ENCODE measurements at places on chromosomes 3 and 15. TPM values are rescaled to one million over a fixed set of nuclear protein-coding genes. Genes with fewer than 3 reads are reported as not detected.

IL20RB gene
- 1.8 TPM for total RNA-seq

SLC51B gene
- total RNA-seq: 0.33 TPM

TMEM207 gene
- not detected for total RNA-seq

PP2D1 gene
- not detected for total RNA-seq

AVEN gene
- 37.0 TPM for total RNA-seq

ATP13A4 gene
- total RNA-seq: 0.50 TPM

TPM1 gene
- 394 TPM for total RNA-seq

ADPRH gene
- total RNA-seq: 4.5 TPM

ARRDC4 gene
- total RNA-seq: 8.4 TPM

RBPMS2 gene
- under 0.01 TPM for total RNA-seq

SLC12A8 gene
- total RNA-seq: 6.9 TPM

CLSTN2 gene
- total RNA-seq: 1.00 TPM

GALNT15 gene
- 3.4 TPM for total RNA-seq

SCG3 gene
- not detected for total RNA-seq

CHRNA3 gene
- not detected for total RNA-seq

GOLGA6L7 gene
- total RNA-seq: not detected

CSPG4 gene
- total RNA-seq: 122 TPM

Data from uterine smooth muscle cell (primary cell).